ENCODE measurements at places on chromosomes 11 and 22.

DNA sequence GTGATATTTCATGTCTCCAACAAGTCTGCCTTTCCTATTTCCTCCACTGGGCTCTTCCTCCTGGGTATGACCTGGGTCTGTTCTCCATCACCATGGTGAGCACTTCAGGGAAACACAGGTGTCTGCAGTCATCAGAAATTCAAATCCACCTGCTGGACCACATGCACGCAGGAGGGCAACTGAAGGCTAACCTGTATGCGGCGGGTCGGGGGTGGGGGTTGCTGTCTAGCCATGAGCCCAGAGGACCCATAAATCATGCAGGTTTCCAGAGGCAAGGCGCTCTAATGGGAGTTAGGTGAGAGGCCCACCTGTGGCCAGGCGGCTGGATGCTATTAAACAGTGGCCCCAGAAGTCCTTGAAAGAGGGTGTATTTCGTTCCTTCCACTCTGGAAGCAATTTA lies 11.1 kb upstream of the PAMR1 start:
- no peak for DNase-seq

DNA sequence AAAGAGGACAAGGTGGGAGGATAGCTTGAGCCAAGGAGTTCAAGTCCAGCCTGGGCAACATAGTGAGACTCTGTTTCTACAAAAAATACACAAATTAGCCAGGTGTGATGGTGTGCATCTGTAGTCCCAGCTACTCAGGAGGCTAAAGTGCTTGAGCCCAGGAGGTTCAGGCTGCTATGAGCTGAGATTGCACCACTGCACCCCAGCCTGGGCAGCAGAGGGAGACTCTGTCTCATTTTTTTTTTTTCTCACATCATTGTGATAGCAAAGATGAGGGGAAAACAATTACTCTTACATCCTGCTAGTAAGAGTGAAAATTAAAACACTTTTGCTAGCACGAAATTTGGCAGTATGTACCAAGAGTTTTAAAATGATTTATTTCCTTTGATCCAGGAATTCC lies 463.7 kb downstream of the TMEM135 start:
- DNase-seq: no peak

DNA sequence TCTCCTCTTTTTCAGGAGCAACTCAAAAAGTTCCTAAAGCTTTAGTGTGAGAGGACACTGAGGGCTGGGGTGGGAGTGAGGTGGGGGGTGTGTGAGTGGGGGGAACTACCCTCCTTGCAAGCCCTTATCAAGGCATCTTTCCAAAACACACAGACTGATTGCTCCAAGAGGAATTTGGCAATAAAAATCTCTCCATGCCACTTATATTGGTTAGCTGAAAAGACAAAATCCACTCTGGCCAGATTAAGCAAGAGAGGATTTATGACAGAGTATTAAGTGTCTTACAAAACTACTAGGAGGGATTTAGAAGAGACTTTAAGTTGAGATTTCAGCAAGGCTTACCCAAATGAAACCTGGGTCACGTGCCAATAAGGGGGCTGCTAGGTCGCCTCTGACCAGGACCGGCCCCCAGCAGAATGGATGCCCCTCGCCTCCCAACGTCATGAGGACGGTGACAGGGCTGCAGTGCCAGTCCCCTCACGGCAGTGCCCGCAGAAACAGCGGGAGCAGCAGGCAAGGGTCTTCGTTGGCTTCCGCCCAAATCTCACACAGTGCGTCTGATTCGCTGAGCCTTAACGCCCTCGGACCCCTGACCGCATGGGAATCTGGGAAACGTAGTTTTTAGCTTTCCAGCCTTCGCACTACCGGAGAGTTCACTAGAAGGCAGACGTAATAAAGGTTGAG lies 22.1 kb upstream of the CTR9 start:
- no peak for DNase-seq

GRCh38 chr11:131025421-131026125 lies 109.3 kb upstream of the SNX19 start:
- DNase-seq: no peak

DNA sequence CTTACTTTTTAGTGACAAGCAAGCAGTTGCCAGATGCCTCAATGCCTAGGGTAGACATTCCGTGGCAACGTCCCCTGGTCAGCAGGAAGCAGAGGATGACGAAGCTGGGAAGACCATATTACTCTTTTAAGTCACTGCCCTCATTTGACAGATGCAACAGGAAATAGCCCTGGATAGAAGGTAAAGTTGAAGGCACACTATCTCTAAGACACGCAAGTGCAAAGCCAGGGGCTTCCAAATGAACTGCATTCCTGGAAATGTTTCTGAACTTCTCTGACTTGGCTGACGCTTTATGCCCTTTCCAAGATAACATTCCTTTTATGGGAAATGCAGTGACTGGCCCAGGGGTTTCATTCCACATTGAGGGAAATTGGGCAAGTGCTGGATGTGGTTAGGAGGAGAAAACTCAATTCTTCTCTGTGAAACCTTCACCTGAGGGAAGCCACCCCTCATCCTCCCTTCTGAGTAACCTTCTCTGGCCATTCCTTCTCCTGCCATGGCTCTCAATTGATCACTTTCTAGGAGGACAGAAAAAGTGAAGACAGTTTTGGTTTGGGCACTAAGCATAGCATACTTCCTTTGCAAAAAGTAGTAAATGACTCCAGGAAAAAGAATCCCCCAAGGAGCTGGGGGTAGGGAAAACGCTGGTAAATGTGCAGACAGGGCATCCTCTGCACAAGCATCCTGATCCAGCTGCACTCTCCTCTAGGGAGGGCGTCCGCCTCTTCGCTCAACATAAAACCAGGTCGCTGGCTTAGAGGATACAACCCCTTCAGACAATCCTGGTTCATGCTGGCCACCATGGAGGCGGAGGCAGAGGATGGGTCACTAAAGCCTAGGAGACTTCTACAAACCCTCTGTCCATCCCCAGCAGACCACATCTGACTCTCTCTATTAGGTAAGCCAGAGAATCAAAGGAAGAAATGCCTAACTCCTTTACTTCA lies 14.5 kb downstream of the PCSK7 start:
- DNase-seq: no peak

- no peak for DNase-seq
Observed at GRCh38 chr22:27912101-27912500, 7.0 kb downstream of the PITPNB start.

- DNase-seq: no peak
Observed at GRCh38 chr22:45124176-45124847, 39.4 kb upstream of the NUP50 start.

- DNase-seq: no peak
Observed at GRCh38 chr11:11569936-11570491, 51.8 kb downstream of the GALNT18 start.

DNA sequence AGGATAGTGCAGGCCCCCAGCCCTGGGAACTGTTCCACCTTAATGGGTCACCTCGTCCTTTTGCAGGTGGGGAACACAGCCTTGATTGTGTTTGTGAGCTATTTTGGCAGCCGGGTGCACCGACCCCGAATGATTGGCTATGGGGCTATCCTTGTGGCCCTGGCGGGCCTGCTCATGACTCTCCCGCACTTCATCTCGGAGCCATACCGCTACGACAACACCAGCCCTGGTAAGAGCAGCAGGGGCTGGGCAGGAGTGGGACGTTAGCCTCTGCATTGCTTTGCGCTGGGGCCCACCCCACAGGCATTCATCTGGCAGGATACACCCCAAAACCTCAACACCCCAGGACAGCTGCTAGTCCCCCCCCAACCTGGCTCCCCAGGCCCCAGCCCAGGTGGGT lies 14.8 kb downstream of the SLCO2B1 start:
- DNase-seq: no peak

GRCh38 chr11:72514331-72514730 lies 80.0 kb upstream of the CLPB start:
- no peak for DNase-seq

DNA sequence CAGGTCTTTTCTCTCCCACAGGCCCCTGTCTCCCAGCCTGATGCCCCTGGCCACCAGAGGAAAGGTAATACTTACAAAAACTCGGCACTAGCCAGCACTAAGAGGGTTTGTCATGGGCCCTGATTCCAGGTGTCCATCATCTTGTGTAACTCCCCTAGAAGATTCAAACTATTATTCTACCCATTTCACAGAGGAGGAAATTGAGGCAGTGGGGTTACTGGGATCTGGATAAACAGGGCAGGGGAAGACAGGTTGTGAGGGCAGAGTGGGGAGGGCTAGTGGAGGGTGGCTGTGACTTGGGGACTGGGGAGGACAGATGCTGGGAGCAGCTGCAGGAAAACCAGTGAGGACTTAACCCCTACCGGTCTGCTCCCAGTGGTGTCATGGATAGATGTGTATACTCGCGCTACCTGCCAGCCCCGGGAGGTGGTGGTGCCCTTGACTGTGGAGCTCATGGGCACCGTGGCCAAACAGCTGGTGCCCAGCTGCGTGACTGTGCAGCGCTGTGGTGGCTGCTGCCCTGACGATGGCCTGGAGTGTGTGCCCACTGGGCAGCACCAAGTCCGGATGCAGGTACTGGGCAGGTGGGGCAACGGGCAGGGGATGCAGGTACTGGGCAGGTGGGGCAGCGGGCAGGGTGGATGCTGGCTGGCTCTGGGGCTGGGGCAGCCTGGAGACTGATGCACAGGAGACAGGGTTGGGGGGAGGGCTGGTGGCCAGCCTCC lies 1.2 kb downstream of the VEGFB start:
- DNase-seq: no peak

GRCh38 chr11:65170058-65170534 lies at the start of gene SPDYC:
SPDYC (plus strand) TSS chr11:65170233; CDS start chr11:65171358, 1,125 bp downstream.
- no peak for DNase-seq
